ENCODE measurements at places on chromosomes 16 and 17. TPM values are rescaled to one million over a fixed set of nuclear protein-coding genes. Genes with fewer than 3 reads are reported as not detected.

The CMTM4 gene
- total RNA-seq: 4.4 TPM

DNA sequence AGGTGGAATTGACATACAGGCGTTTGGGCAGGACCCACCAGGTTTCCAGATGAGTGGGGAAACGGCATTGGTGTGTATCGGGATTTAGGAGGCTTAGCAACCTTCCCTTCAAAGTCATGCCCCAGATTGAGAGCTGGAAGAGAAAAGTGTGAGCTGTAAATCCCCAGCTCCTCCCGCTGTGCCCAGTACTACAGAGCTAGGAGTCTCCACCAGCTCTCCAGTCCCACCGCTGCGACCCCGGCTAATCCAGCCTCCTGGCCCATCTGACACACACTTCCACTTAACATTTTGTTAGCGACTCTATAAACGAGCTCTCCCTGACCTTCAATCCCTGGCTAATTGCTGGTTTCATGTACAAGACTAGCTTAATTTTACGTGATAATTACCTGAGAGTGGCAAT is 29.9 kb upstream of the LHX1 start:
- H3K4me3 ChIP-seq: no peak overlapping the region
- no peaks in the 10 kb centered on the region for H3K36me3 ChIP-seq
- no peak overlapping the region for H3K27ac ChIP-seq
- no peak for DNase-seq
- H3K27me3 ChIP-seq: peaks cover 3% of the 10 kb centered on the region

GRCh38 chr16:49695782-49696413 is 160.0 kb downstream of the ZNF423 start:
- H3K36me3 ChIP-seq: no peaks in the 10 kb centered on the region
- no peak overlapping the region for H3K27ac ChIP-seq
- no peak for DNase-seq
- H3K4me3 ChIP-seq: no peak overlapping the region

DNA sequence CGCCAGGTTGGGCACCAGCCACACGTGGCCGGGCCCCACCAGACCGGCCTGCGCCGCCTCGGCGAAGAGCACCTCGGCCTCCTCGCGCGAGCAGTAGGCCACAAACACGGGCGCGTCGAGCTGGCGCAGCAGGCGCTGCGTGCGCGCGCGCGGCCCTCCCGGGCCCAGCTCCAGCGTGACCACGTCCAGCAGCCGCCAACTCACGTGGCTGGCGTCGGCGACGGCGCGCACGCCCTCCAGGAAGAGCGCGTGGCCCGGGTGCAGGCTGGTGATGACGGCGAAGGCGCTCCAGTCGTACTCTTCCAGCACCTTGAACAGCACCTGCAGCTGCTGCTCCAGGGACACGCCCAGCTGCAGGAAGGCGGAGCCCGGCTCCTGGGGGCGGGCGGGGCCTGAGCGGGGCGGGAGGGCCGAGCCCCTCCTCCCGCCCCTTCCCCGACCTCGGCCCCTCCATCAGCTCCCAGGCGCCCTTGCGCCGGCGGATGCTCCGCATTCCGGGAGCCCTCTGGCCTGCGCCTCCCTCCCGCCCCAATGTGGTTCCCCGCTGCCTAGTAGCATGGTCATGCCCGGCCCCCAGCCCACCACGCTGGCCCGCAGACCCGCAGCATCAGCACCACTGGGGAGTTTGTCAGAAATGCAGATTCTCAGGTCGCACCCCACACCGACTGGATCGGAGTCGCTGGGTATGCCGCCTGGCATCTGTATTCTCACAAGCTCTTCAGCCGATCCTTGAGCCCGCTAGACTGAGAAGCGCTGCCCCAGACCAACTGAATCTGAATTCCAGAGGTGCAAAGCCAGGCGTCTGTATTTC is 7.2 kb downstream of the GRIN2C start:
- H3K4me3 ChIP-seq: peak overlapping the region; percentile 32
- H3K36me3 ChIP-seq: no peaks in the 10 kb centered on the region
- H3K27me3 ChIP-seq: peaks cover 15% of the 10 kb centered on the region
- no peaks in the 10 kb centered on the region for H3K4me1 ChIP-seq

DNA sequence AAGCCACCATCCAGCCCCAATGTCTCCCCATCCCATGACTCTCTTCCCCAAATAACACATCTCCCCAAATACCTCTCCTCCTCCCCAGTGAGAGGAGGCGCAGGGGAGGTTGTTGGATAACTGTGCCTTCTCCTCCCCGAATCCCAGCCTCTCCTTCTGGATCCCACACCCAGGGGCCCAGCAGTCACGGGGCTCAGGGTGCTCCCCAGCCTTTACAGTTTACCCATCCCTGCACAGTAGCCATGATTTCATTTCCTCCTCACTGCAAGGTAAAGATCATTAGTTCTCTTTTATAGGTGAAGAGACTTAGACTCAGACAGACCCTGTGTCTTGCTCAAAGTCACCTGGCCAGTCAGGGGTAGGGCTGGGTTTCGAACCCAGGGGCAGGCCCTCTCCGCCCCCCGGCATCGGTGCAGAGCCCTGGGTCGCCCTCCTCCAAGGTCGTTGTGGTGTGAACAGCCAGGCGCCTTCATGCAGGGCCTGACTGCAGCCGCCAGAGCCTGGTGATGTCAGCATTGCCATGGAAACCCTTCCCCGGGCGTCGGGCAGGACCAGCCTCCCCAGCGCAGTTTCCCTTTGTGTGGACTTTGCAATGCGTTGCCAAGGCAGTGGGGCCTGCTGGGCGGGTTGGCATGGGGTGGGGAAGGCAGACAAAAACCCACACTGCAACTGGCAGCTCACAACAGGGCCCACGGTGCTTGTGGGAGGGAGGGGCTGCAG is 53.3 kb upstream of the TOB1 start:
- no peaks in the 10 kb centered on the region for H3K27me3 ChIP-seq
- peak overlapping the region; percentile 69 for H3K27ac ChIP-seq
- peaks cover 34% of the 10 kb centered on the region for H3K4me1 ChIP-seq
- H3K4me3 ChIP-seq: peak overlapping the region; percentile 26
- H3K36me3 ChIP-seq: no peaks in the 10 kb centered on the region

DNA sequence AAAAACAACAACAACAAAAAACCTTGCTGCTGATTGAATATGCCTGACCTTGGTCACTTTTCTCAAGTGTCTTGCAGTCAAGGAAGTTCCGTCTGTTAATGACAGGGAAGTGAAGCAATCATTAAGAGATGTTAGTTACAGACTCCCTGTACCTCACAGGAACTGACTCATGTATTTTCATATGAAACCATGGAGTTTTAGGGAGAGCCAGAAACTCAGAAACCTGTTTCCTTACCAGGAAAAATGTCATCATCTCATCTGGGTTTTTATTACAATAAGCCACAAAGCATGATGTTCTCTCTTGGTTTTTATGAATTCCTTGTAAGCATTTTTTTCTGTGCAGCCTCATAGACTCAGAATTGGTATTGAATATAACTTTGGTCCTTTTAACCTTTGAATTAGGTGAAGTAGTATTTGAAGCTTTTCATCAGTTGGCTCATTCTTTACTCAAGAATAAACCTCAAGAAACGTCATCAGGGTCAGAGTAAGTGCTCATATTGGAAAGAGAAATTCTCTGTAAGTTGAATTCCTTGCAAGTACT is 10.3 kb downstream of the LYRM1 start:
- no peak overlapping the region for H3K4me3 ChIP-seq
- H3K27ac ChIP-seq: peak overlapping the region; percentile 17
- H3K4me1 ChIP-seq: no peaks in the 10 kb centered on the region
- no peak for DNase-seq

The LIG3 gene
- 50.9 TPM for total RNA-seq

The CDH13 gene
- total RNA-seq: not detected

The ZMYND15 gene
- total RNA-seq: 0.09 TPM
